ENCODE measurements at places on chromosomes 3 and 15.

DNA sequence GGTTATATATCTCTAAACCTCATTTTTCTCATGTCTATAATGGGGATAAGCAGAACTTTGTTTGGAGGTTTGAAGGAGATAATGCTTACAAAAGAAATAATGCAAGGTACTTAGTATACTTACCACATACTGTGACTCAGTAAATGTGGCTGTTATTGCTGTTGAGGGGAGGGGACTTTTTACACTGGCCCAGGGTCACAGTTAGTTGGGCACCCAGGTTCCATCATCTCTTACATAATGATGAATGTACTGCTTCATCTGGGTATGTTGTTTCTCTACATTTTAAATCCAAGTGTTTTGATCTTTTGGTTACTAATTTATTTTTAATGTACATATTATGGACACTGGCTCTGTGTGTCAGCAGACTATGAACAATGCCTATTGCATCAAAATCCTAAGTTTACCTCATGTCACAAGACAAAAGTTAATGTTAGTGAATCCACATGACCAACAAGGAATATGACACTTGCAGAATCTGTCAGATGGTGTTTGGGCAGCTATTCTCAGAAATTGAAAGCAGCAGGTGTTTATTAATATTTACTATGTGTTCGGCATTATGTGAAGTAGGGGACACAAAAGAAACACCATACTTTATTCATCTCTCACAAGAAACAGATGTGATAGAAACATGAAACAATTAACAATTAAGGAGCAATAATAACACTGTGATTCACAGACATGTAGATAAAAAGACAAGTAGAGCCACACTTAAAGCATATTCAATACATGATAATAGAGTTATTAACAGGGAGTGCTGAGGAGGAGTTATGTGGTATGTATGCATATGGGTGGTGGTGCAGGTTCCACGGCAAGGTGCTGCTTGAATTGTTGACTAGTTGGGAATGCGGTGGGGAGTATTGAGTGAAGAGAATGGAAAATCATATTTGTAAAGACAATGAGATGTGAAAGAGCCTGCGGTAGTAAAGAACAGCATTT is 109.7 kb downstream of the GALK2 start:
- DNase-seq = no peak

DNA sequence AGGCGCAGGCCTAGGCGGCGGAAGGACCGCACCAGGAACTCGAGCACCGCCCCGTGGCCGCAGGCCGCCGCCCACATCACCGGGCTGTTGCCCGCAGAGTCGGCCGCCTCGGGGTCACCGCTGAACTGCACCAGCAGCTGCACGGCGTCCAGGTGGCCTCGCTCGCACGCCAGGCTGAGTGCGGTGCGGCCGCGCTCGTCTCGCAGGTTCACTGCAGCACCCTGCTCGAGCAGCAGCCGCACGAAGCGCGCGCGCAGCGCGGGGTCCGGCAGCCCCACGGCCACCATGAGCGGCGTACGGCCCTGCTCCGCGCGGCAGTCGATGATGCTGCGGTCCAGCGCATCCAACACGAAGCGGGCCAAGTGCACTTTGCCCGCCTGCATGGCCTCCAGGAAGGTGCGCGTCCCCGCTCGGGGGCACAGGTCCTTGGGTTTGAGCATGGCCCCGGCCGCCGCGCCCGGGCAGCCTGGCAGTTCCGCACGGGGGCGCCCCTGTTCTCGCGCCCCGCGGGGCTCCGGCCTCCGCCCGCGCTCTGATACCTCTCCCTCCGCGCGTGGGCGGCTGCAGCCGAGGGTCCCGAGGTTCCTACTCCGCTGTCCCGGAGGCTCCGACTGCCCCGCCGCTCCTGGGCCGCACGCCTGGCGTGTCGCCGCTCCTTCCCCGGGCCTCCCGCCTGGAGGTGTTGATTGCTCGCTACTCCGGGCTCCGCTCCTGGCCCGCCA is 556 bp downstream of the ANKRD63 start:
- peak; percentile 41 for DNase-seq

DNA sequence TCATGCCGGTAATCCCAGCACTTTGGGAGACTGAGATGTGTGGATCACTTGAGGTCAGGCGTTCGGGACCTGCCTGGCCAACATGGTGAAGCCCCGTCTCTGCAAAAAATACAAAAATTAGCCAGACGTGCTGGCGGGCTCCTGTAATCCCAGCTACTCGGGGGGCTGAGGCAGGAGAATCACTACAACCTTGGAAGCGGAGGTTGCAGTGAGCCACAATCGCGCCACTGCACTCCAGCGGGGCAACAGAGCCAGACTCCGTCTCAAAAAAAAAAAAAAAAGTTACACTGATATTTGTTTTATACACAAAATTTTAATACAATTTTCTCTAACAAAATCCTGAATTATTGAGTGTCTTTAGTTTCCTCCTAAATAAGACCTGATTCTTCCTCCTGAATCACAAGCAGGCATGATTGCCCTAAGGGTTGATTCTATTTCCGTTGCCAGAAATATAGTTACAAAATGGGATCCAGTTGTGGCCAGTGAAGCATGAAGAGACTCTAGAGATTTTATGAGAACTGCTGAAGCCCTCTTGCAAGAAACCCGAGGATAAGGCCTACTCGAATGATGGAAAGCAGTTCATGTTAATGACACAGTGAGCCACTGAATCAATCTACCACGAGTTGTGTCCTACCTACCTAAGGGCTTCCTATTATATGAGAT is 9.6 kb upstream of the SMARCC1 start:
- no peak for DNase-seq

DNA sequence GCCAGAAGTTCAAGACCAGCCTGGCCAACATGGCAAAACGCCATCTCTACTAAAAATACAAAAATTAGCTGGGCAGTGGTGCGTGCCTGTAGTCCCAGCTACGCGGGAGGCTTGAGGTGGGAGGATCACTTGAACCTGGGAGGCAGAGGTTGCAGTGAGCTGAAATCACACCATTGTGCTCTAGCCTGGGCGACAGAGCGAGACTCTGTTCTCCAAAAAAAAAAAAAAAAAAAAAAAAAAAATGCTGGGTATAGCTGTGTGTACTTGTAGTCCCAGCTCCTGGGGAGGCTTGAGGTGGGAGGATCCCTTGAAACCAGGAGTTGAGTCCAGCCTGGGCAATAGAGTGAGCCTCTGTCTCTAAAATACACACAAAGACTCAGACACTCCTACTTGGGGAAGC is 32.0 kb downstream of the PPP1R2 start:
- no peak for DNase-seq

- DNase-seq = no peak
These were observed 28.0 kb downstream of the KLHDC8B start for GRCh38 chr3:49199239-49199899.
